NCI-H2081 (cell line): ENCODE measurements at places on chromosomes 2 and 18.

- DNase-seq, result no peak
Measured at GRCh38 chr2:127347015-127347414, 40.8 kb downstream of the MAP3K2 start.

DNA sequence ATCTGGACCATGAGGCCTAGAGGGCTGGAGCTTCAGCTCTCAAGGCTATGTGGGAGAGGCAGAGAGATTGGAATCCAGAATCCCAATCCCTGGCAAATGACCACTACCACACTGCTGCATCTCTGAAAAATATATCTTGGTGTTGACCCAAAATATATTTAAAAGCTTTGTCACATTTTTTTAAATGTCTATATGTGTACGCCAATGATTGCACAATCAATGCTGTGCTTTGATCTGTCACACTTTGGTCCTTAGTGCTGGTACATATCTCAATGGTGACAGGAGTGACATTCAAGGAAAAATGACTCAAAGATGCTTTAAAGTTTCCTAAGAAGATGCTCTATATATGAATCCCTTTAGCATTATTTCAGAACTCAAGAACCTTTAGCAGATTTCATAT lies 31.7 kb upstream of the NEDD4L start:
- DNase-seq, result no peak

- no peak for DNase-seq
Measured at GRCh38 chr18:79458131-79458838, 62.6 kb downstream of the NFATC1 start.

DNA sequence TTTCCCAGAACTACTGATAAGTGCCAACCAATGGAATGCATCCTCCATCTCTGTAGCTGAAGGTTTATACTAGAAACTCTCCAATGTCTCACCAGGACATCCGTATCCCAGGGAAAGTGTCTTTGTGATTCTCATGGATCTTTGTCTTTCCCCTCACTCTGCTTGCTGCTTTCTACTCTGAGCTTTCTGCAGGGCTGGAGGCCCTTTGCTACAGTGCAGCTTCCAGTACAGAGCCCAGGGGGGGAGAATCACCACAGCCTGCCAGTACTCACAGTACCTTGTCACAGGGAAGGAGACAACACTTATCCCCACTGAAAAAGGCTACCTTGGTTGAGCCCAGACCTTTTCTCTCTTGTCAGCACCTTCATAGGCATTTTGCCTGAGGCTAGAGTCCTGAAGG lies 627.0 kb downstream of the CNTNAP5 start:
- no peak for DNase-seq

DNA sequence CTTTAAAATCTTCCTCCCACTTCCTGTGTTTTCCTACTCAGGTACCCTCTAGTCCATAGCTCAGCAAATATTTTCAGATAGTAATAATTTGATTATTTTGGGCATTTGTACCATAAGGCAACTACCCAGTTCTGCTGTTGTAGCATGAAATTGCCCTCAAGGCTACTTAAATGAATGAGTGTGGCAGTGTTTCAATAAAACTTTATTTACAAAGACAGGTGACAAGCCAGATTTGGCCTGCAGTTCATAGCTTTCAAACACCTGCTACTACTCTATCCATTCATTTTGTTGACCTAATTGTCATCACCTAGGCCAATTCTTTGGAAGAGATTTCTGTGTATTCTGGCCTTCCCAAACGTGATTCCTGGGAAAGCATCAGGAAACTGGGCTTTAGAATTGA lies 28.9 kb downstream of the NYAP2 start:
- DNase-seq, result peak; percentile 55

DNA sequence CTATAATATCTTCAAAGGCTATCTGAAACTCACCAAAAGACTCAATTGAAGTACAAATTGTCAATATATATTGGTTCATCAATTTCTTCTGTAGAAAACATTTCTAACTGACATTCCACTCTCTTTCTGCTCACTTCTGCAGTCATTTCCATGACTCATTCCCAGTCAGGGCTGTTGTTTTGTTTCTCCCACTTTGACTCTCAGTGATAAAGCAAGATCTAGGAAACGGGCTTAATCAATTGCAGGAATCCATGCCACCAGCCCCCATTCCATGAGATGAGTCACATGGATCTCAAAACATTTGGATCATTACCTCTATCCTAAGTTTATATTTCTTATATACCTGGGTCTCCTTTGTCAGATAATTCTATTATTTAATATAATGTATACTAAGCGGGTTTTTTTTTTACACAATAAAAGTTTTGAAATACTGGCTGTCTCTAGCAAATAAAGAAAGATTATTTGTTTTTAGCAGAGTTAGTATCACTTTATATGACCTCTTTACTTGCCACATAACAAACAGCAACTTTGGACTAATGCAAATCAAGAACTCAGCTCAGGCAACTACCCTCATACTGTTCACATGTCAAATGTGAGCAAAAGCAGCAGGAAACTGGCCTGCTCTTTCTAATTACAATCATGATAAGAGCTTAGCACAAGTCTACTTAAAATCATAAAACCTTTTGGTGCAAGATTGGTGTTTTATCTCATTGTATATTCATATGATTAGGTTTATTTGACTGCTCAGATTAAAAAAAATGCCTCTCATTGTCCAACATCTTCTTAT lies 251.1 kb upstream of the PIK3C3 start:
- no peak for DNase-seq

DNA sequence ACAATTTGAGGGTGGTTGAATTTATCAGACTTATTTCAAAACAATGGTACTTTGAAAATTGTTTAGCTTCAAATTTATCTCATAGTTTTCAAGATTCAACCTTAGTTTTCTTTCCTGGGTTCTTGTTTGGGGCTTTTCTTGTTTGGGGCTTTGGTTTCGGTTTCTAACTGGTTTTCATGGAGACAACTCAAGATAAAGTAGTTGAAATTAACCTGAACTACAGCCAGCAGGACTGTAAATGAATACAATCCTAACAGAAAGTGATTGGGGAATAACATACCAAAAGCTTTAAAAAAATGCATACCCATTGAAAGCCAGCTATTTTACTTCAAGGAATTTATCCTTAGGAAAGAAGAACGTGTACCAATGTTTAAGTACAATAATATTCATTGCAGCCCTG lies 133.5 kb upstream of the SLC14A2 start:
- DNase-seq, result no peak

GRCh38 chr2:180519276-180519675 lies 461.1 kb upstream of the UBE2E3 start:
- DNase-seq, result no peak

DNA sequence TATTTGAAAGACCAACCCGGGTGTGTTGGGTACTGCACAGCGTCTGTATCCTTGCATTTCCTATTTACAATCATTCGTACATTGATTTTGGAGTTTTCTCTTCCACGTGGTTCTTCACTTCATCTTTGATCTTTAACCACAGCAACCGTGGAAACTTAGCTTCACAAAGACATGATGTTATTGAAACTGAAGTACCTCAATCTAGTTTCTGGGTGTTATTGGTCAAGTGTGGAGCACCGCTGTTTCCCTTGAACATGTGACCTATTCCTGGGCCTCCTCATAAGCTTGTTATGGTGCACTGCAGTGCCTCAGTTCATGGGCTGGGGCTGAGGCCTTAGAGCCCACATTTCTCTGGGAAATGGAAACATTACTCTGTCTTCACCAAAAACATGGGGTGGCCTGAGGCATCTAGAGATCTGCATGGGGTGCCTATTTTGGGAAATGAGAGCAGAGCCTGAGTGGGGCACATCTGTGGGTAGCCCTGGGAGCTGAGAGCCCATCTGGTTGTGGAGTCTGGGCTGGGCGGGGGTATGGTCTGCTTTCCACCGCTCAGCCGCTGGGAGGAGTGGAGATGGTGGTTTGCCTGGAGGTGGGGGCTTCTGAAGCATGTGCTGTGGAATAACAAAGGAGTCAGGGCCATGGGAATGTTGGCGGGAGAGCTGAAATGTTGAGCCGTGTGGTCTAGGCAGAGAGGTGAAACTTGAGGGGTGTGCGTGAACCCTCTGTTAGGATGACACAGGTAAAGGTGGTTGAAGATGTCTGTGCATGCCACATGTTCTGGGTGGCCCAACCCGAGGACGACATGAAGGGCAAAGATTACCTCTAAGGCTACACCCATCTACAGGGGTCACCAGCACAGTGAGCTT lies 37.4 kb downstream of the ZNF236 start:
- no peak for DNase-seq

DNA sequence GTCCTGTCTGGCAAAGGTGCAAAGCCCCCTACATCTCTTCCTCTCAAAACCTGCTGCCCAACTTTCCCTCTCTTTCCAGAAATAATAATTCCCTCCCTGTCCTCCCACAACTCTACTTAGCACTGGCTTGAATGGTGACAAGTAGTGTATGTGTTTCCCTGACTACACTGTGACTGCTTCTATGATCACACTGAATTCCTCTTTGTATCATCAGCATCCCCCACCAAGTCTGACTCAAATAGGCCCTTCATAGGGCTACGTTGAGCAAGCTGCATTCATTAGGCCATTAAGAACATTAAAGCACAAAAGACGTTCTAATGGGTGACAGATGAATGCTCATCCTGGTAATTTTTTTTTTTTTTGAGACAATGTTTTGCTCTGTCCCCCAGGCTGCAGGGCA lies 13.7 kb upstream of the ST3GAL5 start:
- DNase-seq, result no peak

GRCh38 chr18:74446631-74447403 lies 10.3 kb downstream of the DIPK1C start:
- DNase-seq, result no peak

DNA sequence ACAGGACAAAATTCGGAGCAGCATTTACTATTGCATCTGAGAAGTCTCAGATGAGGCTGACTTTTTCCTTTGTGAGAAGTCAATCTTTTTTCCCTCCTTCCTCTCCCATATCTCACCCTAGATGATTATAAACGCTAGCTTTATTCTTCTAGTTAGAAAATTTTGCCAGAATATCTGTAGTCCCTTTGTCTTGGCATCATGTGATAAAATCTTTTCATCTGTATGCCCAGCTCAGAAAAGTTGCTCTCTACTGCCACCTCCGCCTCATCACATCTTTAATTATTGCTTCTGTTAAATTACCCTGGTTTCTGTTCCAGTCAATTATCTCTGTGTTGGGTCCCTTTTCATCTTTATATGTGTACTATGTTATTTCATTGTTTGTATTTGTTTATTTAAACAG lies 210.8 kb upstream of the SLC35G4 start:
- DNase-seq, result no peak

- no peak for DNase-seq
Measured at GRCh38 chr2:122414902-122415301, 659.5 kb downstream of the TSN start.

- DNase-seq, result no peak
Measured at GRCh38 chr2:29657674-29658073, 263.7 kb downstream of the ALK start.

DNA sequence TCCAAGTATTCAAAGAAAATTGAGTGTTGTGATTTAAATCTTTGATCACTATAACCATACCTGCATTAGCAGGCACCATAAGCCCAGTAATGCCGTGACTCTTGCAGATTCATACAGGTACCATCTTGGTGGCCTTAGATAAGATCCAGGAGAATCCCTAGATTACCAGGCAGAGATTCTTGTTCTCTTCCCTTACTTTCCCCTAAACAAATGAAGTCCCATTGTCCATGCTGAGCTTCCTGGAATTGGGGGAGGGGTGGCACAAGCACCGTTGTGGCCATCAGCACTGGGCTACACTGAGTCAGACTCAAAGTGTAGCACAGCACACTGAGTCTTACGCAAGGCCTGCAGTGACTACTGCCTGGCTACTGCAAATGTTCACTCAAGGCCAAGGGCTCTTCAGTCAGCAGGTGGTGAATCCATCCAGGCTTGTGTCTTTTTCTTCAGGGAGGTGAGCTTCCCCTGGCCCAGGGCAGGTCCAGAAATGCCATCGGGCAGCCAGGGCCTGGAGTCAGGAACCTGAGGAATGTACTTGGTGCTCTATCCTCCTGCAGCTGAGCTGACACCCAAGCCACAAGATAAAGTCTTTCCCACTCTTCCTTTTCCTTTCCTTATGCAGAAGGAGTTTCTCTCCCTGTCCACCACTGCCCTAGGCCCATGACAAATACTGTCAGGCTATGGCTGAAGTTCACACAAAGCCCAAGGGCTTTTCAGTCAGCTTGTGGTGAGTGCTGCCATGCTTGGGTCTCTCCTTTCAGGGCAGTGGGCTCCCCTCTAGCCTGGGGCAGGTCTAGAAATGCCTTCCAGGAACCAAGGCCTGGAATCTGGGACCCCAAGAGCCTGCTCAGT lies 52.6 kb downstream of the CD28 start:
- DNase-seq, result no peak

DNA sequence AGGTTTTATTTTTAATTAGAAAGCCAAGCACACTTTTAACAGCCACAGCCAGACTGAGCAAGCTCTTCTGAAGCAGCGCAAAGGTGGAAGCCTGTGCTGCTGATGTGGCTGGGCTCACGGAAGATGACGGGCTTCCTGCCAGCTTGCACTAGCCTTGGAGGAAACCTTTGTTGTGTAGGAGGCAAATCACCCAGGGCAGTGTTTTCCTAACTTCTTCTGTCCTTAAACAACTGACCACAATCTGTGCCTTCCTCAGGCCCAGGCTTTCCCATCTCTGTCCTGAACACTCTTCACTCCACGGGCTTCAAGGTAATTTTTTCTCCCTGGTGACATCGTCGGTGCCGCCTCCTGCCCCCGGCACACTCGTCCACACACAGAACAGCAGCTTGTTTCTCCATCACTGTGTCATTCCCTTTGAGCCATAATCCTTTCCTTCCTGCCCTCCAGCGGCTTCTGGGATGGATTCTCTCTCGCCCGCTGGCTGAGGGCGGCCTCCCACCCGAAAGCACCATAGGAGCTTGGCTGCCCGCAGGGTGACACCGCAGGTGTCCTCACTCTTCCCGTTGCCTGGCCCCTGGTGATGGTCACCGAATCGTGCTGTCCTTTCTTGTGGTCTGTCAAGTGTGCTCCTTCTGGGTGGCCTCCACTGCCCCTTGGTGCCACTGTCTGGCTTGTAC lies 31.1 kb upstream of the INHBB start:
- DNase-seq, result no peak

GRCh38 chr2:109013051-109013450 lies 24.0 kb upstream of the EDAR start:
- no peak for DNase-seq

- DNase-seq, result no peak
Measured at GRCh38 chr2:64212346-64212745, 68.1 kb upstream of the PELI1 start.

DNA sequence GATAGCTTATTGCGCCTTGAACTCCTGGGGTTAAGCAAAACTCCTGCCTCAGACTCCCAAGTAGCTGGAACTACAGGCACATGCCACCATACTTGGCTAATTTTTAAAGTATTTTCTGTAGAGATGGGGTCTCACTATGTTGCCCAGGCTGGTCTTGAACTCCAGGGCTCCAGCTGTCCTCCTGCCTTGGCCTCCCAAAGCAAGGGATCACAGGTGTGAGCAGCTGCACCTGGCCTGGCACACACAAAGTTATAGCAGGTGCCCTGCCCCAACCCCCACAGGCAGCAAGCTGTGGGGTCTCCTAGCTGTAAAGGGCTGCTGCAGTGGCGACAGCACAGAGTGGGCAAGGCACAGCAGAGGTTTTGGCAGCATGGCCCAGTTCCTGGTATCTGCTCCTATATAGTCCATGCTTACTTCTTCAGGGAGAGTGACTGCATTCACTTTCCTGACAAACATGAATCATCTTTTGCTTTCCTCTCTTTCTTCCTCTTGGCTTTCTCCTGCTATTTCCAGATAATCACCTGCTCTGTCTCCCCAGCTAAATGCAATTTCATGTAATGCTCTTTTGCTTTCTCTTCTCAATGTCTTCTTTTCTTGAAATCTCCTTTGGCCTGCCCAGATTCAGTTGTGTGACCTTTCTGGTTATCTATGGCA lies 27.3 kb upstream of the METAP1D start:
- DNase-seq, result no peak
